ENCODE measurements at places on chromosomes 2 and 18. TPM values are rescaled to one million over a fixed set of nuclear protein-coding genes. Genes with fewer than 3 reads are reported as not detected.

- no peaks in the 10 kb centered on the region for H3K27me3 ChIP-seq
- H3K27ac ChIP-seq, result no peak overlapping the region
- H3K4me3 ChIP-seq, result no peak overlapping the region
- peaks cover 12% of the 10 kb centered on the region for H3K4me1 ChIP-seq
- no peaks in the 10 kb centered on the region for H3K36me3 ChIP-seq
- no peak for DNase-seq
These were observed 48.1 kb downstream of the BCL11A start for GRCh38 chr2:60505240-60505879.

GRCh38 chr2:39513641-39514094, 76.6 kb upstream of the MAP4K3 start:
- H3K4me3 ChIP-seq, result no peak overlapping the region
- no peaks in the 10 kb centered on the region for H3K27me3 ChIP-seq
- no peaks in the 10 kb centered on the region for H3K36me3 ChIP-seq
- DNase-seq, result peak; percentile 68

DNA sequence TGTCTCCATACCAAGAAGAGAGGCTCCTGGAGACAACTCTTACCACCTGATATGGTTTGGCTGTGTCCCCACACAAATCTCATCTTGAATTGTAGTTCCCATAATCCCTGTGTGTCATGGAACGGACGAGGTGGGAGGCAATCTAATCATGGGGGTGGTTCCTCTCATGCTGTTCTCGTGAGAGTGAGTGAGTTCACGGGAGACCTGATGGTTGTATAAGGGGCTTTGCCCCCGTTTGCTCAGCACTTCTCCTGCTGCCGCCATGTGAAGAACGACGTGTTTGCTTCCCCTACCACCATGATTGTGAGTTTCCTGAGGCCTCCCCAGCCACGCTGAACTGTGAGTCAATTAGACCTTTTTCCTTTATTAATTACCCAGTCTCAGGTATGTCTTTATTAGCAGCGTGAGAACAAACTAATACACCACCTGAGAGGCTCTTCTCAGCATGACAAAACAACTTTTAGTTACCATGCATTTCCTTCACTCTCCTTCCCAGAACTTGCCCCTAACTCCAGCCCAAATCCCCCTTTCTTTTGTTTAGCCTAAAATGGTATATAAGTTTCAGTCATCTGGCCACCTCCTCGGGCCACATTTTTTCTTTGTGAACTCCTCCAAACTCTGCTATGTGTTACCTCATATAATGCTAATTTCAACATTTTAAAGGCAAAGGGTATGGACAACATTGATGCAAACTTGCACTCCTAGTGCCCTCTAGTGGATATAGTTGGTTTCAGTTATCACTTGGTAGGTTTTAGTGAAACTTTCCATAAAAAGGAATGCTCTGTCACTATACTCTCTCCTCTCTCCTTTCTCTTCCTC, 58.6 kb upstream of the SLC25A52 start:
- H3K4me3 ChIP-seq, result no peak overlapping the region
- no peaks in the 10 kb centered on the region for H3K27me3 ChIP-seq
- H3K36me3 ChIP-seq, result no peaks in the 10 kb centered on the region

DNA sequence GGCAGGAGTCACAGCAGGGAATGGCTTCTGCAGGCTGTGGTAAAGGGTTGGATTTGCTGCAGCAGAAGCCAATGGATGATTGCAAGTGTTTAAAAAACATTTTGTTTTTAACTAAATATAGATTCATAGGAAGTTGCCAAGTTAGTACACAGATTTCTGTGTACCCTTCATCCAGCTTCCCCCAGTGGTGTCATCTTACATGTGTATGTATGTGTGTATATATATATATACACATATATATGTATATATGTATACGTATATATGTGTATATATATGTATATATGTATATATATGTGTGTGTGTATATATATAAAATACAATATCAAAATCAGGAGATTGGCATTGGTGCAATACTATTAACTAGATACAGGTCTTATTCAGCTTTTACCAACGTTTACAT, 19.2 kb upstream of the FAM124B start:
- no peak overlapping the region for H3K27ac ChIP-seq
- no peak for DNase-seq
- no peak overlapping the region for H3K4me3 ChIP-seq
- H3K36me3 ChIP-seq, result no peaks in the 10 kb centered on the region

DNA sequence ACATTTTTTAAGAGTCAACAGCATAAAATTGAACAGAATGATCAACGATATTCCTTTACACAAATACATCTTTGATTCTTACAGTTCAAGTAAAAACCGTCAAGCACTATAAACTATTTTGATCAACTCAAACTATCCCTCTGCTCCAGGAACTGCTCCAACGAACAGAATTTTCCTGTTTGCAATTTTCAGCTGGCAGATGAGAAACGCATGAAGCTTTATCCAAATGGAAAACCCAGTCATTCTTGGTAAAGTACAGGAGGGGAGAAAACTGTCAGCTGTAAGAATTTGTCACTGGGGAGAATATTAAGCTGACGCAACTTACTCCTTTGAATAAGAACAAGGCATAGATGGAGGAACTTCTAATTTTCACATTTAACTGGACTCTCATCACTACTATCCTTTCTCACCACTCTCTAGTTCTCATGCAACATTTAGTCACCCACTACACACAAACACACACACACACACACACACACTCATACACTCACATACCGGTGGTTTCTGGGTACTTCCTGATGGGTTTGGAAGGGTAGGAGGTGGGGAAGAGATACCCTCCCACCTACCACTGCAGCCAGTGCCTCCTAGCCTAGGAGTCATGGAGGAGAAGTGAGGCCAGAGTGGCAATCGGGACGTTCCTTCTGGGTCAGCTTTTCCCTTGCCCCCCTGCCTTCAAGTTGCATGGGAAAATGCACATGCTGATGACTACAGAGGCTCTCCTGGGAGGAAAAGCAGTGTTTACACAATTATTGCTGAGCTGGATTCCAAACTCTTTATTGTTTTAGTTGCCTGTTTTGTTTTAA, 54.0 kb upstream of the SPATS2L start:
- no peak overlapping the region for H3K27ac ChIP-seq
- H3K36me3 ChIP-seq, result no peaks in the 10 kb centered on the region
- no peaks in the 10 kb centered on the region for H3K27me3 ChIP-seq
- DNase-seq, result no peak

DNA sequence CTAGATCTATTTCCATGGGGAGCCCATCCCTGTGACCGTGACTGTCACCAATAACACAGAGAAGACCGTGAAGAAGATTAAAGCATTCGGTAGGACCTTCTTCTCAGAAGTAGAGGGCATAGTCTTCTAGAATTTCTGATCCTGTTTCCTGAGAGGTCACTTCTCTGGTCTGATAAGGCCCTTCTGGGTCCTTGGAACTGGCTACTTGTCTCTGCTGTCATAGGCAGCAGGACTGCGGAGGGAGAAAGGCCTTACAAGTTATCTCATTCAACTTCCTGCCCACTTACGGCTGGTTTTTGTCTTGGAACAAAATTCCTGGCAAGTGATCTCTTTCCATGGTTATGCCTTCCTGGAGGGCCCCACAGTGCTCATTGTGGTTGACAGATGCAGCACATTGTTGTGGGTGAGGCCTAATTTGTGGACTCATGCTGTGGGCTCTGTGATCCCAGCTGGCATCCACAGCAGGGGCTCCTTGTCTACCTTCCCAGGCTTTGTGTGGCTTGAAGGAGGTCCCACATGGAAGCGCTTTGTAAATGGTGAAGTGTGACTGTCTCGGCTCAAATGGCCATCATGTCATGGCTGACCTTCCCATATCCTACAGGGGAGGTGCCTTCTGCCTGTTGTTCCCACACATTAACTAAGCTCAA, 22.0 kb downstream of the SAG start:
- H3K4me3 ChIP-seq, result no peak overlapping the region
- no peaks in the 10 kb centered on the region for H3K4me1 ChIP-seq
- no peaks in the 10 kb centered on the region for H3K36me3 ChIP-seq
- DNase-seq, result no peak

GRCh38 chr2:216735086-216735485, 39.7 kb upstream of the IGFBP5 start:
- H3K4me3 ChIP-seq, result no peak overlapping the region
- H3K4me1 ChIP-seq, result peaks cover 12% of the 10 kb centered on the region
- no peak overlapping the region for H3K27ac ChIP-seq
- H3K27me3 ChIP-seq, result no peaks in the 10 kb centered on the region

DNA sequence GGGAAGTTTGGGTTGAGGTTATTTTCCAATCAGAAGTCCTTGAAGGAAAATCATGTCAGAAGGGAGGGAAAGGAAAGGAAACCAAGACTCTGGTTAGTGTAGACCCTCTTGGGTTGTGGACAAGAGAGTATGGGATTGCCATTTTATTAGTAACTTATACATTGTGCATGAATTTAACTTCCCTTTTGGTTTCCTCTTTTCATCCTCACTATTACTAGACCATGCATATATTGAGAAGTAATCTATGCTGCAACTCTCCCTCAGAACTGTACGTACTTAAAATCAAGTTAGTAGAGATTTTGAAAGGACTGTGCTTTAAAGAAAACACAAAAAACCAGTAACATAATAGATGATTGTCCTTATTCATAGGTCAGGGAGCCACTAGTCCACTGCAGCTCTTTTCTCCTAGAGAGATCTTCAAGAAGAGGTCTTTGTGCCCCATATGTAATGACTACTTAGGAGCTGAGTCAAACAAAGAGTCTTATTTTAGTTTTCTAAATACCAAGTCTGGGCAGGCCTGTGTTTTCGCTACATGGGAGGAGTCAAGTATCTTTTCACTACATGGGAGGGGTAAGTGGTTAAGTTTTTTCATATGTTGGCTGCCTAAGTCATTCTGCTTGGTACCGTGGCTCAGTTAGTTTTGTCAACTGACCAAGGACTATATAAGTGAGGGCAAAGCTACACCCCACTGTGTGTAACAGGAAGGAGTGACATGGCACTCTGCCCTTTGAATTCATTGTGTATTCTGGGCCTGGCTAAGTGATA, 25.2 kb upstream of the FAM117B start:
- H3K27ac ChIP-seq, result no peak overlapping the region
- no peaks in the 10 kb centered on the region for H3K36me3 ChIP-seq
- no peaks in the 10 kb centered on the region for H3K4me1 ChIP-seq
- no peak overlapping the region for H3K4me3 ChIP-seq
- H3K27me3 ChIP-seq, result no peaks in the 10 kb centered on the region

NGEF gene
- 0.56 TPM for total RNA-seq

LRPPRC gene
- total RNA-seq, result 88.0 TPM

GRCh38 chr2:157443795-157444640, at the start of gene CYTIP:
TSS of gene CYTIP (minus strand) at chr2:157444089. CDS start at chr2:157444020, 69 bp downstream.
- DNase-seq, result peak; percentile 27
- no peak within 1 kb of the TSS for H3K27ac ChIP-seq
- H3K4me3 ChIP-seq, result no peak within 1 kb of the TSS
- H3K36me3 ChIP-seq, result no peaks in the 10 kb centered on the region

VWA3B gene
- not detected for total RNA-seq

GRCh38 chr2:134127496-134127895, 126.4 kb upstream of the MGAT5 start:
- no peaks in the 10 kb centered on the region for H3K27me3 ChIP-seq
- H3K4me3 ChIP-seq, result no peak overlapping the region
- no peaks in the 10 kb centered on the region for H3K36me3 ChIP-seq
- peaks cover 83% of the 10 kb centered on the region for H3K4me1 ChIP-seq

- H3K27ac ChIP-seq, result no peak within 1 kb of the TSS
- no peak for DNase-seq
- H3K4me3 ChIP-seq, result peak within 1 kb of the TSS; percentile 63
- H3K27me3 ChIP-seq, result peaks cover 20% of the 10 kb centered on the region
These were observed at the start of gene MSL3B for GRCh38 chr2:233867993-233868532. TSS of gene MSL3B (minus strand) at chr2:233868386.

GRCh38 chr2:191209340-191209739, 35.9 kb upstream of the MYO1B start:
- no peaks in the 10 kb centered on the region for H3K4me1 ChIP-seq
- no peaks in the 10 kb centered on the region for H3K27me3 ChIP-seq
- no peak overlapping the region for H3K4me3 ChIP-seq
- DNase-seq, result no peak
- no peak overlapping the region for H3K27ac ChIP-seq
- no peaks in the 10 kb centered on the region for H3K36me3 ChIP-seq

DNA sequence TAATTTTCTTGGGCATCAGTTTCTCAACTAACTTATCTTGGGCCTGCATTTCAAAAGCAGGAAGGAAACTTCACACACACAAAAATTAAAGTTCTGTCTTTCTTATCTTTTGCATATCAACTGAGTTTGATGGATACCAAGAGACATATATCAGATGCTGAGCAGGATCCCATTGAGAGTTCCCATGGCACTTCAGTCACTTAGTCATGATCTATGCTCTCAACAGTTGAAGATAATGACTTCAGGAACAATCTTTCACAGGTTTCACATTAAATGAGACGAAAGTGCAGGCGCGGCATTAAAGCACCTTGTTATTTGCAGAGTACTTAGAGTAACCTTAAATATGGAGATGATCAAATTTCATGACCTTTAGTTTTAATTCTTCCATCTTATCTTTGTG, 2139.8 kb upstream of the CELF4 start:
- H3K4me1 ChIP-seq, result no peaks in the 10 kb centered on the region
- no peaks in the 10 kb centered on the region for H3K27me3 ChIP-seq
- no peak for DNase-seq
- H3K4me3 ChIP-seq, result no peak overlapping the region
- no peak overlapping the region for H3K27ac ChIP-seq

GRCh38 chr2:45301307-45302277, 292.3 kb upstream of the SIX2 start:
- no peak for DNase-seq
- no peaks in the 10 kb centered on the region for H3K27me3 ChIP-seq
- H3K4me1 ChIP-seq, result no peaks in the 10 kb centered on the region
- H3K27ac ChIP-seq, result no peak overlapping the region

IL1F10 gene
- total RNA-seq, result not detected

- no peak for DNase-seq
- peaks cover 73% of the 10 kb centered on the region for H3K4me1 ChIP-seq
- H3K36me3 ChIP-seq, result no peaks in the 10 kb centered on the region
- H3K4me3 ChIP-seq, result no peak overlapping the region
- no peaks in the 10 kb centered on the region for H3K27me3 ChIP-seq
These were observed 167.2 kb downstream of the HDAC4 start for GRCh38 chr2:239233576-239233975.

REEP1 gene
- total RNA-seq, result 27.6 TPM
